ENCODE measurements at places on chromosomes 2 and 18. TPM values are rescaled to one million over a fixed set of nuclear protein-coding genes. Genes with fewer than 3 reads are reported as not detected.

- DNase-seq = no peak
These were observed 671.0 kb upstream of the ACVR2A start for GRCh38 chr2:147173798-147174197.

Gene ZFP36L2
- 52.4 TPM for polyA plus RNA-seq

DNA sequence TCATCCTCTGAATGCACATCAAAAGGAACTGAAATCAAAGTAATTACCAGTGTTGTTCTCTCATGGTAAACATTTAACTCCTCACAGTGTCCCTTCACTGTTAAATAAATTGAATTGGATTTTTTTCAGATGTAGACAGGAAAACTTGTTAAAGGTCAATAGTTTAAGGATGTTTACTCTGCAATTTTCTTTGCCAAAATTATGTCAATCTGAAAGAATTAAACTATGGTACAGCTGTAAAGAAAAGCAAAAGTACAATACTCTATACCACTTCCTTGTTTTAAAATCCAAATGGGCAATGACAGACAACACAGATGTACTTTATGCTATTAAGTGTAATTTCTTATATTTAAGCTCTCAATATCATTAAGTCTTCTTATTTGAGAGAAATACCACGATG, 153.2 kb downstream of the WDPCP start:
- DNase-seq = no peak

Gene NT5C1B
- polyA plus RNA-seq = not detected

- no peak for DNase-seq
These were observed 120.6 kb downstream of the NDUFA10 start for GRCh38 chr2:239904496-239904895.

Gene GLI2
- polyA plus RNA-seq = 0.04 TPM

DNA sequence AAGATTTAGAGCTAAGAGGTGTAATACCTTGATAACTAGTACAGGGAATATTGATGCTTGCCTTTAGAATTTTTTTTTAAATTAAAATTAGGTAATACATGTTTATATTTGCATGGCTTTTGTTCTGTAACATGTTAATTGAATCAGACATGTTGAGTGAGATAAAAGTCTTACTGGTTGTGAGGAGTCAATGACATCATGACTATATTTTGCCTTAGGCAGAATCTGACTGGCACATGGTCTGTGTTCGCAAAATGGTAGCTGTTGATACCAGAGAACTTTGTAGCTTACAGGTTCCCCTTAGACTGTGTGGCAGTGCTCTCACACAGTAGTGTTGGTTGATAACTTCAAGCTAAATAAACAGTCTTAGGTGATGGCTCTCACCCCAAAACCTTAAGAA, 199.7 kb downstream of the PTPRM start:
- no peak for DNase-seq

GRCh38 chr2:159175182-159175581, 111.3 kb downstream of the WDSUB1 start:
- DNase-seq = no peak

Gene TCF23
- not detected for polyA plus RNA-seq

DNA sequence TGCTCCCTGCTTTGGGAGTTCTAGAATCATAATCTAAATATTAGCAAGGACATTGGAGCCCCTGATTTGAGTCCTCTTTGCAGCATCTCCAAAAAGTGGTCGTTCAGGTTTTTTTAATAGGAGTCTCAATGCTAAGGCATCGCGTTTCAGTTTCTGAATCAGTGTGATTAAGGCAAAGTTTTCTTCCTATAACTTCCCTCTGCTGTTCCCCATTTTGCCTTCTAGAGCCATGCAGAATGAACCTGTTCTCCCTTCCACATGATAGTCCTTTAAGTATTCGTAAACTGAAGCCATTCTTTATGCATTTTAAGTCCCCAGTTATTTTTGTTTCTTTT, 159.5 kb downstream of the PTGR3 start:
- DNase-seq = no peak

- DNase-seq = no peak
These were observed 2.3 kb downstream of the ZNF513 start for GRCh38 chr2:27378096-27378808.

- no peak for DNase-seq
These were observed 34.1 kb upstream of the ASPRV1 start for GRCh38 chr2:69995511-69995910.

Gene SIX3
- not detected for polyA plus RNA-seq

DNA sequence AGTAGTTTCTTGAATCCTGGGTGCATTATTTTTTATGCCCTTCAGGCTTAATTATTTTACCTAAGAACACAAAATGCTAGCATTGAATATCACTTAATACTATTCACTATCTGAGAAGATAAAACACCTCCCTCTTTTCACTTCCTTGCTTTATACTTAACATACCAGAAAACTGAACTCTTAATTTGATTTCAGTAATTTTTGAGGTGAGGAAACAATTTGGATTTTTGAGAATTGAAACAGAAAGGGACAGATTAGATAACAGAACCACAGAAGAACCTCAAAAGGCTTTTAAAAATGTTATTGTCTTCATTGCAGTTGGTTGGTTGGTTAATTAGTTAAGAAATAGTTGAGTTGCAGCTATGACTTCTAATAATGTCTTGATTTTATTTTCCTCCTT, 69.5 kb downstream of the GPD2 start:
- no peak for DNase-seq

Measured in keratinocyte (primary cell).